ENCODE measurements at places on chromosomes 1 and 21.

- DNase-seq, result no peak
These were observed 64.3 kb downstream of the ZNF281 start for GRCh38 chr1:200345520-200345919.

DNA sequence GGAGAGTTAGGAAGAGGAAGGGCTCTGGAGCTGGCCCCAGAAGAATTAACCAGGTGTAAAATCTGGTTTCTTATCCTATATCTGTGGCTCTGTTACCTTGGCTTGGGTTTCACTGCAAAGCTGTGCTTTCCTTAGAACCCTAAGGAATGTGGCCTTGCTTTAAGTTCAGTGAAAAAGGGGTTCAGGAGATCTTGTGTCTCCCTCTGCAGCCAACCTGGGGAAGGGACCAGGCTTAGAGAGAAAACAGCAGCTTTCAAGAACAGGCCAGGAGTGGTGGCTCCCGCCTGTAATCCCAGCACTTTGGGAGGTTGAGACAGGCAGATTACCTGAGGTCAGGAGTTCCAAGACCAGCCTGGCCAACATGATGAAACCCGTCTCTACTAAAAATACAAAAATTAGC is 16.1 kb upstream of the MYCL start:
- DNase-seq, result no peak

- no peak for DNase-seq
These were observed 21.2 kb upstream of the CENPF start for GRCh38 chr1:214581785-214582184.

GRCh38 chr1:220485131-220485530 is 42.8 kb upstream of the MARK1 start:
- no peak for DNase-seq

DNA sequence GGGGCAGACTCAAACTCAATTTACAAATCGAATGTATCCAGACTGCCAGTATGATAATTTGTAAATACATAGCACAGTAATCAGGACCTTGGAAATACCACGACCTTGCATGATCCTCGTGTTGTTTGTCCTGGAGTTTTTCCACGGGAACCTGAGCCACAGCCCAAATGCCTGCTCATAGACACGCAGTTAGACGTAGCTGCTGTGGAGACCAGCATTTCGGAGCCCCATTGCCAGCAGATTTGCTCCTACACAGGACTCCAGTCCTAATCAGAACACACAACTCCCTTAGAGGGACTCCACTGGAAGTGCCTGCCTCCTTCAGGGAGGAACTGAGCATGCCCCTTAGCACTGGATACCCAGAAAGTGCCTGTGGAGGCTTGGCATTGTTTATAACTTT is 163.2 kb downstream of the GALNT2 start:
- DNase-seq, result no peak

DNA sequence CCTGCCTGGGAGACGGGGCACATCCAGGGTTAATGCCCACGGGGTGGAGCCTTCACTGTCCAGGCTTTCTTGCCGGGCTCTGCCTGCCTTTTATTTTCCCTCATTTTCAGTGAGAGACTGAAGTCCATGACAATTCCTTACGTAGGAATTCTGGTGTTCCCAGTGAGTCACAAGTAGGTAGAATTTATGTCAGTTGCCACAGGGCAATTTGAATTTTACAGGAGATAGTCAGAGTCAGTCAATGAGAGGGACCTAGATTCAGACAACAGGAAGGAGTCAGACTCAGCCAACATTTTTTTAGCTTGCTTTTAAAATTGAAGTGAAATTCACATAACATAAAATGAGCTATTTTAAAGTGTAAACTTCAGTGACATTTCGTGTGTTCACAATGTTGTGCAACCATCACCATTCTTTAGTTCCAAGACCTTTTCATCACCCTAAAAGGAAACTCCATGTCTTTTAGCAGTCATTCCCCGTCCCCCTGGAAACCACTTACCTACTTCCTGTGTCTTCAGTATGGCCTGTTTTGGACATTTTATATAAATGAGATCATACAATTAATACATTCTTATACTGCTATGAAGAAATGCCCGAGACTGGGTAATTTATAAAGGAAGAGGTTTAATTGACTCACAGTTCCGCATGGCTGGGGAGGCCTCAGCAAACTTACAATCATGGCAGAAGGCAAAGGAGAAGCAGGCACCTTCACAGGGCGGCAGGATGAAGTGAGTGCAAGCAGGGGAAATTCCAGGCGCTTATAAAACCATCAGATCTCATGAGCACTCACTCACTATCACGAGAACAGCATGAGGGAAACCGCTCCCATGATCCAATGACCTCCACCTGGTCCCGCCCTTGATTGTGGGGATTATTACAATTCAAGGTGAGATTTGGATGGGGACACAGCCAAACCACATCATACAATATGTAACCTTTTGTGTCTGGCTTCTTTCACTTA is 14.6 kb downstream of the AJAP1 start:
- no peak for DNase-seq

DNA sequence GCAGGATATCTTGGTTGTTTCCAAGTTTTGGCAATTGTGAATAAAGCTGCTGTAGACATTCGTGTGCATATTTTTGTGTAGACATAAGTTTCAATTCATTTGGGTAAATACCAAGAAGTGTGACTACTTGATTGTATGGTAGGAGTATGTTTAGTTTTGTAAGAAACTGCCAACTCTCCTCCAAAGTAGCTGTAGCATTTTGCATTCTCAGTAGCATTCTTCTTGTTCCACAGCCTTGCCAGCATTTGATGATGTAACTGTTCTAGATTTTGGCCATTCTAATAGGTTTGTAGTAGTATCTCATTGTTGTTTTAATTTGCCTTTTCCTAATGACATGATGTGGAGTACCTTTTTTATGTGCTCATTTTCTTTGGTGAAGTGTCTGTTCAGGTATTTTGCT is 38.6 kb upstream of the PLA2G4A start:
- no peak for DNase-seq

GRCh38 chr1:35883635-35884101 is 659 bp downstream of the AGO1 start:
- DNase-seq, result peak; percentile 20

GRCh38 chr21:35372201-35372600 is 323.1 kb upstream of the RUNX1 start:
- DNase-seq, result no peak

GRCh38 chr1:119713039-119713748 is 1.5 kb downstream of the PHGDH start:
- no peak for DNase-seq

- no peak for DNase-seq
These were observed 68.9 kb downstream of the ZNF644 start for GRCh38 chr1:90952906-90953305.

DNA sequence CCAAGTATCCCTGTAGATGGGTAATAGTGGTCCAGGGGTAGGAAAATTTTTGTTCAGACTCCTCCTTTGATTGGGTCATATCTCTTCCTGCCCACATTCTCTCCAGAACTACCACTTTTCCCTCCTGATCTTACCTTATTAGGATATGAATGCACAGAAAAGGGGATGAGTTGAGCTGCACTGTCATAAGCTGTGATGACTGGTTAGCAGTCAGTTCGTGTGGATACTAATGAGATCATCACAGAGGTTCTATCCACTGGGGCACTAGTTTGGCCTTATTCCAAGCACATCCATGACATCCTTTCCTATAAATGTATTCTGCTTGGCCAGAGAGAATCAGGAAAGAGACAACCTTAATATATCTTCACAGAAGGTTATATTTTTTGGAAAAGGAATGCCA is 22.1 kb upstream of the TBX15 start:
- DNase-seq, result no peak

DNA sequence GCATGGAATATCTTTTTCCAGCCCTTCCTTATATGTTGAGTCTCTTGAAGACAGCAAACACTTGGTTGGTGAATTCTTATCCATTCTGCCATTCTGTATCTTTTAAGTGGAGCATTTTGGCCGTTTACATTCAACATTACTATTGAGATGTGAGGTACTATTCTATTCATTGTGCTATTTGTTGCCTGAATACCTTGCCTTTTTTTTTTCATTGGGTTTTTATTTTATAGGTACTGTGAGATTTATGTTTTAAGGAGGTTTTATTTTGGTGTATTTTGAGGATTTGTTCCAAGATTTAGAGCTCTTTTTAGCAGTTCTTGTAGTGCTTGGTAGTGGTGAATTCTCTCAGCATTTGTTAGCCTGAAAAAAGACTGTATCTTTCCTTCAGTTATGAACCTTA is 60.6 kb upstream of the ASPM start:
- DNase-seq, result no peak

- no peak for DNase-seq
These were observed 14.4 kb downstream of the SDCCAG8 start for GRCh38 chr1:243270097-243270864.

DNA sequence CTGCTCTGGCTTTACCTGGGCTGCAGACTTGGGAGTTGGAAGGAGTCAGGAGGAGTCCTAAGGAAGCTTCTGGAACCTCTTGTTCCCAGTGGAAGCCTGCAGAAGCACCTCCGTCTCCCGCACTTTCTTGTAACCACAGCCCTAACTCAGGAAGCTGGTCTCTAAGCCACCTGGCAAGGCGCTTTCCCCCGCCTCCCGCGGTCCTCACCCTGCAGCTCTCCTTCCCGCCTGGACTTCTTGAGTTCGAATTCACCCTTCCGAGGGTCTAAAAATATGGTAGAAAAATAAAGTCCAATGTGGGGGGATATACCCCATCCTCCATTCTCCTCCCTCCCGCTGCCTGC is 15.1 kb downstream of the PAX7 start:
- no peak for DNase-seq

GRCh38 chr1:166140251-166140650 is 26.6 kb downstream of the FAM78B start:
- no peak for DNase-seq

GRCh38 chr1:201539561-201540431 is 869 bp downstream of the NAV1 start:
- DNase-seq, result no peak

DNA sequence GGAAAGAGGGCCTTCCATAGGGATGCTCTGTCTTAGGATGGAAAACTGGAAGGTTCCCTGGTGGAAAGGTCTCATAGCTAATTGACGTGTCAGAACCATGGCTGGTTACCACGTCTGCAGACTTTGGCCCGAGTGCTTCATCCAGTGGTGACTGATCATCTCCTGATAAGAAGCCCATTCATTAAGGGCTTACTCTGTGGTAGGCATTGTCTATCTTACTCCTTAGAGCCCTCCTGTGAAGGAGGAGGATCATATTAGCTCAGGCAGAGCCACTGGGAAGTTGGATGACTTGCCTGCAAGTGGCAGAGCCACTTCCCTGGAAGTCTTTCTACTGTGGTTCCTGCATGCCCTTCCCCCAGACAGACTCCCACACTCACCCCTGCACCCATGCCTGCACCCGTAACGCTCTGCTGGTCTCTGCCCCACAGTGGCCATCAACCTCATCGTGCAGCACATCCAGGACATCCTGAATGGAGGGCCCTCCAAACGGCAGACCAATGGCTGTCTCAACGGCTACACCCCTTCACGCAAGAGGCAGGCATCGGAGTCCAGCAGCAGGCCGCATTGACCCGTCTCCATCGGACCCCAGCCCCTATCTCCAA is 79.9 kb downstream of the UCK2 start:
- DNase-seq, result no peak

All from CD4-positive, alpha-beta T cell treated with Interleukin-15 for 4 hours (primary cell).